ENCODE measurements at places on chromosomes 2 and 18.

- DNase-seq: no peak
Observed at GRCh38 chr2:96921561-96922319, 51.9 kb upstream of the SEMA4C start.

DNA sequence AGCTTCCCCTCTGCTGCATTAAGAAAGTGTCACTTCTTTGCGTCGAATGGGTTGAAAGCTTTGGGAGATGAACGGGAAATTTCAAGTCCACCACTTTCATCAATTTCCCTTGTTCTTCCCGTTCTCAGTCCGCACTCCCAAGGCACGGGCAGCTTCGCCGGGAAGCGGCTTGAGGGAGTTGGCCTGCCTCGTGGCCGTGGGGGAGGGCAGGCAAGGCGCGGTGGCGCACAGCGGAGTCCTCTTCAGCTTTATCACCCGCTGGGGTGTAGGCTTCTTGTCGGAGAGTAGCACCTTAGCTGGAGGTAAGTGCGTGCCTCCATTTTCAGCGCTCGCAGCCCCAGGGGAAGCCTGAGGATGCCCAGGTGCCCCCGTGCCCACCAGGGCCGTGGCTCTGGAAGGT, 19.9 kb downstream of the KCTD18 start:
- DNase-seq: no peak

DNA sequence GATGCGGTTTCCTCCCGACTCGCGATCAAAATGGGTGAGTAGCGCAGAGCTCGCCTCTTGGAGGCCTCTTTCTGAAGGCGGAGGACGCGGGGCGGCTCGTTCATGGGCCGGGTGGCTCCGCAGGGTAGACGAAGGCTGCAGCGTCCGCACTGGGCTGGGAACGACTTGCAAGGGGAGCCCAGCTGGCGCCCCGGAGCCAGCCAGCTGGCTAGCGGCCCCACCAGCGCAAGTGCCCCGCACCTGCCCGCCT, 328 bp upstream of the PASK start:
- no peak for DNase-seq

DNA sequence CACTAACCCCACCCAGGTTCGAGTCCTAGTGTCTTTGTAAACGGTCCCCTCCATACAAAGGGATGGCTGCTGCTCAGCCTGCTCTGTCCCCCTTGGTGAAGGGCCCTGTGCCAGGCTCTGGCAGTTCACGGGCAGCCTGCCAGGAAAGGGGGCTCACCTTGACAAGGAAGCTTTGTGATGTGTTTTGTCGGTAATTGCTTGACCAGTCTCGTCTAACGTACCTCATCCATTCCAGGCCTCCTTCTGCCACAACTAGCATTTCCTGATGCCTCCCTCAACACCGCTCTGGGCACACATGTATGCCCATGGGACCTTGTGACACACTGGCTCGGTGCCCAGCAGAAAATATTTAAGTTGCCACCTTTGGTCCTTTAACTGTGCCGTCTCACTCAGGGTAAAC, 171.9 kb downstream of the KLHL29 start:
- DNase-seq: no peak

GRCh38 chr2:43361286-43361685, 134.9 kb upstream of the ZFP36L2 start:
- no peak for DNase-seq

DNA sequence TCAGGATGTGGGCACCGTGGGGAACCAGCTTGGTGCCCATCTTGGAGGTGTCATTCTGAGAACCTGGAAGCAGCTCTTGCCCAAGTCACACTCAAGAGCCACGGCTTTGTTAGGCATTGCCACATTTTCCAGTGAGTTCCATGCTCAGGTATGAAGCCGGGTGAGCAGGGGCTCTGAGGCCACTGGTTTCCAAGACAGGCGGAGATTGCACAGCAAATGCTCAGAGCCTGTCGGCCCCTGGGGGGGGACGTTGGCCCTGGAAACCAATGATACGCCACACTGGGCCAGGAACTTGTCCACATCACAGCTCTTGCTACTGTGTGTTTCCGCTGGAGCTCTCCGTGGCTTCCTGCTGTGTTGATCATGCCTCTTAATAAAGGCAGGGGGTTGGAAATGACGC, 52.5 kb upstream of the SALL3 start:
- no peak for DNase-seq

DNA sequence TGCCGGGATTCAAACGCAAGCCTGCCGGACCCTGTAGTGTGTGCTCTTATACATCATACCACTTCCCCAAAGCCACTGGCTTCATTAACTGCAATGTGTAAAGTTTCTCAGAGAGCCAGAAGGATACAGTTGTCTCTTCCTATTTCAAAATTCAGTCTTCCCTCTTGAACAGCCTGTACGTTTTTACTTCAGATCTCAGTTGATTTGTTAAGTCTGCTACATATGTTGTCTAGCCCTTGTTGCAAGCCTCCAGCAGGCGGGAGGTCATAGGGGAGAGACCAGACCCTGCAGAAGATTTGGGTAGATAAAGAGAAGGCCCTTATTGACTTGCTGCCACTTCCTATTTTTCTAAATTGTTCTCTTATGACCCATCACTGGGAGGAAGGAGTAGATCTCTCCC, 56.2 kb downstream of the ARHGEF33 start:
- no peak for DNase-seq

DNA sequence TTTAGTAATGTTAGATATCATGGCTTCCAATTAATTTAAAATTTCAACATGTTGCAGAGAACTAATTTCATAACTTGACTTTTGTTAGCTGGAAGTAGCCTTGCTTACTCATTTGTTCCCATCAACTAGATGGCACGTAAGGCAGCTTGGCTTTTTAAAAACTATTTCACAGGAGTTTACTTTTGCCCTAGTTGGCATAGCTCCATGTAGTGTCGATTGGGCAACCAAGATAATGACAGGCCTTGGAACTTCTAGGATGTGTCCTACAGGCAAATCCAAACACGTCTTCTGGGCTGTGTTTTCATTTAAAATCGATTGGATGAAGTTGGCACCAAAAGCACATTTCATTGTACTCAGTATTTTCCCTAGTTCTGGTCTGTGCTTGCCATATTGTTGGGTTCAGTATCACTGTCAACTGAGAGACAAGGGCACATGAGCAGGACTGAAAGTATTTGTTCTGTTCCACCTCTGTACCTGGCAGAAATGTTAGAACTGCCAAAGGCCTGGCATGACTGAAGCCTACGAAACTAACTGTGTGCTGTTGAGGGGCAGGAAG, 29.4 kb downstream of the HADHB start:
- no peak for DNase-seq

DNA sequence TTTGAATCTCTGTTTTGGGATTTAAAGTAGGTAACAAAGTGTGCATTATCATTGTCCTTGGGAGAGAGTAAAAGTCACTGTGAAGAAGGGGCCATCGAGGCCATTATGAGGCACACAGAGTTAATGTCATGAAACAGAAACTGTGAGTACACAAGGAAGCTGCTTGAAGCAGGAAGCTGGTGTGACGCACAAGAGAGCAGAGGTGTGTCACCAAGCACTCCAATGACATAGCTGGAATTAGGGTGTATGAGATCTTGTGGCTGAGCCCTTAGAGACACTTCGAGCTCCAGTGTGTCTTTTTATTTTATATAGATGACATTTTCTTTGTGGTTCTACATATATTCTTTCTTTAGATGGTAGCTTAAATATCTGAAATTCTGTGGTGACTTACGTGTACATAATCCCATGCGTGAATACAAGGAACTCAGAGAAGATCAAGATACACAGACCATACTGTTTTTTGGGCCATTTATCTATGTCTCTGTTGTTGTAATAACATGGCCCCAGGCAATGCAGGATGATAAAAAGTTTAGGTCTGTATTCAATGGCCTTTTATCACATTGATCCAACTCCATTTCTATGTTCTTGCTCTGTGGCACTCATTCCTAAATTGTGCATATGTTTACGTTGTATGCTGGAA, 164.7 kb upstream of the FAM98A start:
- peak; percentile 48 for DNase-seq

DNA sequence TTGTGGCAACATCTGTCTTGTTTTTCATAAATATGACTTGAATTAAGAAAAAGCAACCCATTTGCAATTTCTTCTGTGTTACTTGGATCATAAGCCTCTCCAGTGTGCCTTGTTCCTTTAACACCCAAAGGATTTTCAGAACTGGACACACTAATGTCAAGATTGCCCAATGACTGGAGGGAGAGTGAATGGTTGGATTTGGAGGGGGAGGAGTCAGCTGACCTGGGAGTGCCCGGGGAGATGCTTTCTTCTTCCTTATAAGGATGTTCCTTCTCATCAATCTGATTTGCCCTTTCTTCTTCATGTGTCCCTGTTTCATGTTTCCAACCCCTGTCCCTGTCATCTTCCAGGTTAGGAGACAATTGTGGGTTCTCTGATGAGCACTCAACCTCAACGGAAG, 48.8 kb downstream of the ALPK2 start:
- no peak for DNase-seq

- peak; percentile 25 for DNase-seq
Observed at GRCh38 chr2:201964631-201965206, 68.9 kb upstream of the FZD7 start.

DNA sequence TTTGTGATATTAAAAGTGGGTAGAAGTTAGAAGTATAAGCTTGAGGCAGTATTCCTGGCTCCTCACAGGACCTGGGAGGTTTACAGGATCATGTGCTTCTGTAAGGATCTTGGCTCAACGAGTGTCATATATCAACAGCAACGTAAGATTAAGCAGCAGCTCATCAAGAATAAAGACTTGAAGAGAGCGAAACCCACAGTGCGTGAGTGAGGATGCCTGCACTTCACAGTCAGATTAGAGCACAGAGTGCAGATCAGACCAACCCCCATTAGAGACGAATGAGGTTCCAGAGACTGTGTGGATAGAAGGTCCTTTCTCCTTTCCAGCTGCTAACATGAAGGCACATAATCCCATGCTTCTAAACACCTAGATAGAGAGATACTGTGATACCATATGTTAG, 1656.7 kb upstream of the NXPH2 start:
- DNase-seq: no peak

DNA sequence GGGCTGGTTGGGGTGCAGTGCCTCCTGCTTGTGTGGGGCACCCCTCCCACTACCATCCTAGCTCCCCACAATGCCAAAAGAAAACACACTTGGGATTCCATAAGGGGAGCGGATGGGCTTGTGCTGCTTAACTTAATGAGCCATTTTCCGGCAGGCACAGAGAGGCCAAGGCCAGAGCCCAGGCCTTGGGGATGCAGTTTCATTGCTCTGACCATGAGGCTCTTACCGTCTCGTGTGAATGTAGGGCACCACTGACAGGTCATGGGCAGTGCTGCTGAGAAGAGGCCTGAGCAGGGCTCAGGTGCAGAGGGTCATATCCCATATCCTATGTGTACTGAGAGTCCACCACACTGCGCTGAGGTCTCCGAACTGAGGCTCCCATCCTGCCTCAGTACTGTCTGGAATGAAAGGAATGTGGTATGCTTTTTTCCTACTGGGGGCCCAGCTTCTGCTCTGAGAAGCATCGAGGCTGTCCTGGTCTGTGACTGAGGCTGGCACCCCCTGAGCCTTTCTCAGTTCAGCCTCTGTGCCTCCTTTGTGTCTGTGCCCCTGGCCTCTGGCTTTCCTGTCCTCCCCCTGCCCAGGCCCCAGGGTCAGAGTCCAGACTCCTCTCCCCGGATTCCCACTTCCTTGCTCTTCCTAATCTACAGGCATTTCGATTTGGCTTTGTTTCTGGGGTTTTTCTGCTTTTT, 45.2 kb upstream of the MAPRE3 start:
- DNase-seq: no peak

- DNase-seq: no peak
Observed at GRCh38 chr2:197309691-197310231, 819 bp downstream of the ANKRD44 start.

GRCh38 chr2:2050446-2050845, 280.6 kb downstream of the MYT1L start:
- DNase-seq: no peak

- DNase-seq: peak; percentile 33
Observed at GRCh38 chr18:49041435-49042245, 90.9 kb upstream of the SMAD7 start.

DNA sequence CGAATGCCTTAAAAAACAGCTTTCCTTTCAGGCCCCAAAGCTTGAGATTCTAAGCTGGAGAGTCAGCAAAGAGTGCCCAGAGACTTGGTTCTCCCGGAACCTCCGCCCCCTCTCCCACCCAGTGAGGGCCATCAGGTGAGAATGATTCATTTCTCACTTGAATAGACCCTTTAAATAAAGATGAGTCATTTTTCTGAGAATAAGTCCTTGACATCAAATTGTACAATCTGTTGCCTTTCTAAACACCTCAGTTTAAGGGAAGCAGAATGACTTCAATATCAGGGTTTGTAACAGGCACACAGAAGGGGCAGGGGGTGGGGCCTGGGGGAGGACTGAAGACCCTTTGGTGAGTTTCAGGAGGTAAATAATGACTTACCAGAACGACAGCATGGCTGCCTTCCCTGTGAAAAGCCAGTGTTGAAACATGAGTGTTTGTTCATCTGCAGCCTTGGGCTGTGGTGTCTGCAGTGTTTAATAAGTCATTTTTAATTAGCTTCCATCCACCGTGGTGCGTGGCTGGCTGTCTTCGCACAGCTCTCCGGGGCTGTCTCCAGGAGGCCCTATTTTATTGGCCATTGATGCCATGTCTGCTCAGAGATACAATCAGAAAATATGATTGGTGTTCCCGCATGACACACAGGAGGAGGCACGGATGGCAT, 134.9 kb upstream of the ZNF236 start:
- DNase-seq: peak; percentile 72

DNA sequence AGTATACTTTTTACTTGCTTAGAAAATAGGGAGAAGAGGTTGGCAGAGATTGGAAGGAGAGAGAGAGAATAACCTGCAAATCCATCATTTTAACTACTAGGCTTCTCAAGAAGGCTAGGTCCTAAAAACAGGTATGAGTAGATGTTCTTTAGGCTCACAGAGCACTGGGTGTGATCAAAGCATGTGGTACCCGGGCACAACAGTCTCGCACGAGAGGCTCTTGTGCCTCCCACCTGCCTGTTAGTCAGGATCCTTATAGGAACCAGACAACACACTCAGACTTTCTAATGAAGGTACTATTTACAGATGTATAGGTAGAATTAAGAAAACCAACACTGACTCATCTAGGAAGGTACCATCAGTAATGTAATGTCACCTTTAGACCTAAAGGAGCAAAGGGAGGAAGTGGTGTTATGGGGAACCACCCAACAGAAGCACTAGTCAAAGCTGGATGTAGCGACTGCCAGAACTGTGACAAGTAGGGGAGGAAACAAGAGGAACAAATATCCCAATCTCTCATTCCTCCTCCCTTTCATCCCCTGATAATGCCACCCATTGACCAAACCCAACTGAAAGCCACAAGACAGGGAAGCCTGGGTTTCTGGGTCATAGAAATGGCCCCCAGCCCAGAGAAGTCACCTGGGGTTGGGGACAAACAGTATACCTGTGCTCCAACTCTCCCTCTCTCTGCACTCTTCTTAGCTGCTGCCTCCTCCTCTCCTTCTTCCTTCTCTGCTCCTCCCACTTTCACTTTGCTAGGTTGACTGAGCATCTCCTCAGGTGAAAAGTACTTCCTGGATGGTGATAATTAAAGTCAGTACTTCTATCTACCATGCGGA, 16.0 kb upstream of the MARCHF4 start:
- DNase-seq: no peak
